A549 (cell line): ENCODE measurements at places on chromosomes 3 and 15.

- no peak for DNase-seq
These were observed 25.0 kb upstream of the TMC3 start for GRCh38 chr15:81398910-81399551.

- DNase-seq, result no peak
These were observed 23.1 kb downstream of the ALPK3 start for GRCh38 chr15:84840255-84840654.

DNA sequence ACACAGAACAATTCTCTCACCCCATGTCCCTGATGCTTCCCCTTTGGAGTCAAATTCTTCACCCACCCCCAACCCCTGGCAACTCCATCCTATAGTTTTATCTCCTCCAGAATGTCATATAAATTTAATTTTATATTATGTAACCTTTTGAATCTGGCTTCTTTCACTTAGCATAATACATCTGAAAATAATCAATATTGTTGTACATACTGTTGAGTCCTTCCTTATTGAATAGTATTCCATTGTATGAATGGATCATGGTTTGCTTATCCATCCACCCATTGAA is 98.9 kb upstream of the TSC22D2 start:
- DNase-seq, result no peak

GRCh38 chr3:108959017-108959416 is 5.3 kb upstream of the GUCA1C start:
- DNase-seq, result no peak

DNA sequence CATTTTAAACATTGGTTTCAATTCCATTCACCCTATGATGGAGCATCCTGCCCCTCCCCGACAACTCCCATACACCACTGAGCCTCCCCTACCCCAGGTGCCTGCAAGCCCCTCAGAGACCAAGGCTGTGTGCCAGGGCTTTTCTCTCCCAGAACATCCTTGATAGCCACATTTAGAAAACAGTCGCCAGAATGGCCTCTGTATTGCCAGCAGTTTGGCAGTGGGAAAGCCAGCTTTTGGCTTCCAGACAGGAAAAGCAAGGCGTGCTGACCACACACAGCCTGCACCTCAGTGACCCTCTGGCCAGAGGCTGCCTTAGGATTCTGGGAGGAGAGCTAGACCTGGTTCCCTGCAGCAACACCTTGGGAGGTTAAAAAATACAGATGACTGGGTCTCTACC is 18.2 kb upstream of the HRH1 start:
- no peak for DNase-seq

- no peak for DNase-seq
These were observed 135.3 kb upstream of the TPM1 start for GRCh38 chr15:62907275-62907674.

DNA sequence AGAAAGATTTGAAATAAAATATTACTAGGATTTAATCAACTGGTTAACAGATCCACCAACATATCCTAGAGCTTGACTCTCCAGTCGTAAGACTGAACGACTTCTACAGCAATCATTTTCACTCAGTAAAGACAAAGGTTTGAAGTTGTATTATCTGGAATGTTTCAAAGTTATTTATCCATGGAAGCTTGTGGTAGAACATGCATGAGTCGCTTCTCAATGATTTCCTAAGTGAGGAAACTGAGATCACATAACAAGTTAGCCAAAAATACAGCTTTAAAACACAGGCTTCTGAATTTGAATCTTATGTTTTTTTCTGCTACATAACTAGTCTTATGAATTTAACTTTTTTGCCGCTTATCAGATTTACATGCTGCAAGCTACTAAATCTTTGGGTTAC is 241.8 kb downstream of the FOXP1 start:
- DNase-seq, result no peak

DNA sequence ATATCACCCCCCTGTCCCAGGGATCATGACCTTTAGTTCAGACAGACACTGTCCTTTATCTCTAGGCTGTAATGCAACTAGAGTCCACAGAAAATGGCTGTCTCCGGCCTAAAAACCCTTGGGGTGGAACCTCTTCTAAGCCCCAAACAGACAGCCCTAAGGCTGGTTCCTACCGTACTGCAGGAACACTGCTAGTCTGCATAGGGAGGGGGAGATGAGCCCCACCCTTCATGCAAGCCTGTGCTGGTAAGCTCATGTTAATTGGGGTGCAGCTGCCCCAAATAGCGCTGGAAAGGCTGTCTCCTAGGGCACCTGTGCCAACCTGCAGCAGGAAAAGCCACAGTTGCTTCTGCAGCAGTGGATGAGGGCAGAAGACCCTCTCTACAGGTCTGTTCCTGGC is 252.1 kb upstream of the MDFIC2 start:
- no peak for DNase-seq

- peak; percentile 72 for DNase-seq
These were observed 16.2 kb downstream of the RFT1 start for GRCh38 chr3:53114011-53114400.

DNA sequence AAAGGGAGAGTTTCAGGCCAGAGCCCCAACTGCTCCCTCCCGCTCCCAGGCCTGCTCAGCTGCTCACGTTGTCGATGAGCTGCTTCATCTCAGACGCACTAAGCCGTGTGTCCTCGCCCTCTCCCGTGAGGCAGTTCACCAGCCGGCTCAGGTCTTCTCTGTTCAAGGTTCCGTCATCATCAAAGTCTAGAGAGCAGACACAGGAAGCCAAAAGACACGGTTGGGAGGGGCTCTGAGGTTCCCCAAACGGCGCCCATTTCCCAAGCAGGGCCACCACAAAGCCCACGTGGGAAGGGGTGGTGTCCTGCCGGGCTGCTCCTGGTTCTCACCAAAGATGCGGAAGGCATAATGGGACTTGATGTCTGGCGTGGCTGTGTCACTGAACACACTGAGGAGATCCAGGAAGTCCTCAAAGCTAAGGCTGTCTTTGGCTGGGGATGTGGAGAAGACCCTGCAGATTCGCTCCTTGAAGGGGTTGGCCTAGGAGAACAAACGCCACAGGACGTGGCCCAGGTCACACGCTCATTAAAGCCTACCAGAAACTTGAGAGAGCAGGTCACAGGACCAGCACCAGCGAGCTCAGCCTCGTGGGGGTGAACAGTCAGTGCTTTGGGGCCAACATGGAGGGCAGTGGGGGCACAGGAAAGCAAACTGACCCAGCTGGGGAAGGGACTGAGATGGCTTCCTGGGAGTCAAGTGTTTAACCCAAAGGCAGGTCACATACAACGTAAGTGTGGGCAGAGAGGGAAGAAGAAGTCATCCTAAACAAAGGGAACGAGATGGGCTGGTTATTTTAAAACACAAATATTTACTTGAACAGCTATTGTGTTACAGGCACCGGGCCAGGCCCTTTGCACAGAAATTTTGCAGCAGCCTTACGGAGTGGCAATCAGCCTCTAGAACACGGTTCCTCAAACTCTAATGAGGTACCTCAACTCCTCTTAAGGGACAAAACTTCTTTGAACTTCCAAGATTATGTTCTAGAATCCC is 2.4 kb downstream of the CIB1 start:
- DNase-seq, result no peak

GRCh38 chr3:140736863-140737460 is 59.1 kb downstream of the TRIM42 start:
- DNase-seq, result peak; percentile 10

DNA sequence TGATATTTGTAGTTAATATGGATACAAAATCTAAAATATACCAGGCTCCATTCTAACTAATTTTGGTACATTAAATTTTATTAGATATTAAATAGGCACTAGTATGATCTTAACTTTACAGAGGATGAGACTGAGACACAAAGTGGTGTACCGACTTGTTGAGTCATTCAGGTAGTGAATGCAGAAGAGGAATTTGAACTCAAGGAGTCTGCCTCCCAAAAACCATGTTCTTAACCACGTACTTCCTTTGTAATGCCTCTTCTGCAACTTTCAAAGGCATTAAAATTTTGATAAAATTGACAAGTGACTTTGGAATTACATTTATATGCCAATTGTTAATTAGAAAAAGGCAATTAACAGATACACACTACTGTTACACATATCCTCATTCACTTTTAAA is 61.8 kb downstream of the ZBBX start:
- DNase-seq, result no peak

GRCh38 chr15:42159381-42160015 is 3.1 kb upstream of the PLA2G4F start:
- no peak for DNase-seq

DNA sequence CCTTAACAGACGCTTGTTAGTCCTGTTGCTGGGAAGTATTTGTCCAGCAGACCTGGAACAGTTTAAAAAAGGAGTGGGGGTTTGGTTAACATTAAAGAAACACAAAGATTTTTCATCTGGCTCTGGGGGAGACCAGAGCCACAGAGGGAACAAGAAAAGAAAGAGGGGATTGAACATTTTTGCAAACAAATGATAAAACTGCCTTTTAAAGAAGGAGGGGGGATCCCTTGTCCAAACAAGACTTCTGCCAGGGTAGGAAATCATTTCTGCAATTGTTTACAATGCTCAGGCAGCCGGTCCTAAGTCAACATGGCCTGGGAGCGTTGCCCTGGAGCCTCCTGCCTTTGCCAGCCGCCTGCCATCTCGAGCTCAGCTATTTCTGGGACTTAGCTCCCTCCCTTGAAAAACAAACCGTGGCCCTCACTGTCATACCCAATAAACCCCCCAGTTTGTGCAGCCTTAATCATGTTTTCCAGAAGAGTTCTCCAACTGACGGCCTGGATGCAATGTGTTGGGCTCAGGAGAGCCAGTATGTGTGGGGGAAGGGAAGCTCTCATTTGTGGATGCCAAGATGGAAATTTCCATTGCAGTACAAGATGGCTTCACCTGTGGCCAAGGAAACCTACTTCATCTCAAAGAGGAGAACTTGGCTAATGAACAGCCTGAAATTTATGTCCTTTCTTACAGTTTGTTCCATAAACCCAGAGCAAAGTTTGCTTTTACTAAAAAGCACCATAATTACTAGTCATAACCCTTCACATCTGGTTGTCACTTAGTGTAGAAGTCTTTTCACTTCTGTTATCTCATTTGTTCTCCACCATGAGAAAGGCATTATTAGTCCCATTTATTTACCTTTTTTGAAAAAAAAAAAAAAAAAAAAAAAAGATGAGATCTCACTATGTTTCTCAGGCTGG is 75.9 kb upstream of the RNU6-1 start:
- DNase-seq, result peak; percentile 54

DNA sequence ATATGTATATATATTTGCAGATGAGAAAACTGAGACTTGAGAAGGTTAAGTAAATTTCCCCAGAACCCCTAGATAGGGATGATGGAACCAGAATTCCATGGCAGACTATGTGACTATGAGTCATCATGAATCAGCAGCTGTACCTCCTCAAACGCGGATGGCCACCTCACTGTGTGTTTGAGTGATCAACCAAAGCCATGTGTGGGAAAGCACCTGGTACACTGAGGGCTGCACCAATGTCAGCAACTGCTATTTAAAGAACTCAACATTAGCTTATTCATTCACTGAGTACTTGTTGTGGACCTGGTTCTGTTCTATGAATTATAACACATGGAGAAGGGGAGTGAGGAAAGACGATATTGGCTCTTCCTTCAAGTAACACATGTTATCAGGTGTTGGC is 377.0 kb downstream of the GAP43 start:
- DNase-seq, result peak; percentile 78

GRCh38 chr3:54870423-54870822 is 57.4 kb downstream of the LRTM1 start:
- peak; percentile 47 for DNase-seq

GRCh38 chr3:15174953-15175352 is 31.1 kb upstream of the CAPN7 start:
- DNase-seq, result no peak

DNA sequence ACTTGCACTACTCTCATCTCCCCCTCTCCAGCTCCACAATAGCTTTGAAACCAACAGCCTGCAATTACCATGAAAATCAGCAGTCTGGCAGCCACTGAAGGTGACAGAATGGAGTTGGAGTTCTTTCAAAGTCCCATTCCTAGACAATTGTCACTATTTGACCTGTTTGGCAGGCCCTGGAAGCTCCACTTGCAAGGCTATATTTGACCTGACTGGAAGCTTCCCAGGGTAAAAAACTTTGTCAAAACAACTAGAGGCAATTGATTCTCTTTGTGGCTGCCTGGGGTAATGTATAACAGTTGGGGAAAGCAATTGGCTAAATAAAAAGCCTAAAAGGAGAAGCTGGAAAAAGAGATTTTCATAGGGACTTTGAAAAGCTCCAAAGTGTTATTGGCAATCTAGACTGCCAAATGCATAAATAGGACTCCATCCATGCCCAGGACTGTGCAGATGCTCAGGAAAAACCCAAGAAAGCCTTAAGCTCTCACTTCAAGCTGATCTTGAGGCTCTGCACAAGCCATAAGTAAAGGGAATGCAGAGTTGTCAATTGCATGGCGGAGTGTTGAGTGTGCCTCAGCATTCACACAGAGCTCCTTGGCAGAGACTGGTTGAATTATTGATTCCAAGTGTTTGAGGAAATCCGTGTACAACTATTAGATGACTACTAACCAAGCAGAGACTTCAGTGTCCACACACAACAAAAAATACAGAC is 18.3 kb downstream of the GREM1 start:
- DNase-seq, result no peak

GRCh38 chr15:51771773-51772172 is 20.4 kb downstream of the TMOD2 start:
- no peak for DNase-seq

GRCh38 chr3:58637509-58637908 is 29.1 kb downstream of the FAM3D start:
- no peak for DNase-seq

DNA sequence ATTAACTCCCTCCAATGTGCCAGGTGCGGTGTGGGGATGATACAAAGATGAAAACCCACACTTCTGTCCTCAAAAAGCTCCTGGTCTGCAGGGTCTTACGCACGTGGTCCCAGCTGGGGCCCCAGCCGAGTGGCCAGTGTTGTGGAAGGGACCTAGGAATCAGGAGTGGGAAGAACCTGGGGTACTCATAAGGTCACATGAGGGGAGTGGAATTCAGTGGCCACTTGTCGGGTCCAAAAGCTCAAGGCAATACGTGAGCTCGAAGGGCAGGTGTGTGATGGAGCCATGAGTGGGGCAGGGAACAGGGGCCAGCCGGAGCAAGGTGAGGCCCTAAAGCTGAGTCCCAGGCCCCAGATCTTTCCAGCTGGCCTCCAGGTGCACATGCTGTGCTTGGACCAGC is 260.0 kb upstream of the LYSMD4 start:
- no peak for DNase-seq

DNA sequence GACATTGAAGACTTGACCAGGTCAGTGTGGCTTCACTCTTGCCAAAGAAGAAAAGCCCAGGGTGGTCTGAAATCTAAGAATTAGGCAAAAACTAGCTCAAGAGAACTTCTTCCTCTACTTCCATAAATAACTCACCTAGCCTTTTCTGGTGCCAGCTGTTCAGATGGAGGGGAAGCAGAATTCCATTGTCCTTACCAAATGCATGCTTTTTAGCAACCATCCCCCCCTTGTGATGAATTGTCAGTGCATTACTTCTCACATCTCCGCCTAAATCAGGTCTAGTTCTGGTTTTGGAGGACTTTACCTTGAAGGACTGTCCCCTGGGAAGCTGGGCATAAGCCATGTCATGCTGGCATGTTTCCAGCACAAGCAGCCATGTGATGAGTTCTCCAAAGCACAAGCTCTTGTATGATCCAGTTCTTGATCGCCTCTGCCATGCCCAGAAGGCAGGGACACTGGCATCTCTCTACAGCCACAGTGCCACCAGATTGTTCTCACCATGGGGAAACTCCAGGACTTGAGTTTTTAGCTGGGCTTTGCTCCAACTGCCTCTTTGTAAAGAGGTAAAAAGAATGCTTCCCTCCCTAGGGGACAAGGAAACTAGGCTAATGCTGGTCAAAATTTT is 96.4 kb upstream of the IL12A start:
- no peak for DNase-seq

GRCh38 chr3:48064292-48064829 is 48.1 kb upstream of the MAP4 start:
- no peak for DNase-seq

GRCh38 chr3:122409446-122409845 is 6.4 kb downstream of the WDR5B start:
- no peak for DNase-seq

GRCh38 chr15:34019369-34019990 is 19.5 kb downstream of the AVEN start:
- DNase-seq, result no peak
